Eye (tissue), 1 donor: ENCODE measurements at places on chromosomes 3 and 15.

DNA sequence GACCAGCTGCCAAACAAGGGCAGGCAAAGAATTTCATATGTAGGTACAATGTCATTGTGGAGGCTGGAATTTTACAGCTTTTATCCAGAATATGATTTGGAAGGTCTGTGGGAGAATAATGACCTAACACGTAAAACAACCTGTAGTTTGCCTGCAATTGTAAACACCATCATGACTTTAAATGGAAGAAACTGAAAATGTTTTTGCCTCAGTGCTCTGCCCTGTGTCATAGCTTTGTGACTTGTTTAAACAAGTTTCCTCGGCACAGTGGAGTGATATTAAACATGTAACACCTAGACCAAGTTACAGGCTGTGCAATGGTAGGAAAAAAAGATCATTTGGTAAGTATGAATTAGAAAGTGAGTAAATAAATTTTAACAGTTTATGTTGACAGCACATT is 171.6 kb upstream of the MBNL1 start:
- no peak for DNase-seq

DNA sequence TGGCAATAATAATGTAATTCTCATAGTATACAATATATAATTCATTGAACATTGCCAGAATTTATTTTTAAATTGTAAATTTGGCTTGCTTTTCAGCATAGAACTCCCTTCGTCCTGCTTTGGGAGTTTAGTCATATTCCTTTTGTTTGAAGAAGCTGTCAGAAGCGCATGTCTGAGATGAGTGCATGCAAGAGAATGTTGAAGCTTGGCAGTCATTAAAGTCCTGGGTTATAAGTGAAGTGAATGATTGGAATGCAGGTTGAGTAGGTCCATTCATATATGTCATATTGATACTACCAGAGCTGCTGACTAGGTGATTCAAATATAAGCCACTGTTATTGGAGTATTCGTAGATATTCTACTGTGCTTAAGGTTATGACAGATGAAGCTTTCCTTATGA is 243.6 kb upstream of the MDFIC2 start:
- no peak for DNase-seq

DNA sequence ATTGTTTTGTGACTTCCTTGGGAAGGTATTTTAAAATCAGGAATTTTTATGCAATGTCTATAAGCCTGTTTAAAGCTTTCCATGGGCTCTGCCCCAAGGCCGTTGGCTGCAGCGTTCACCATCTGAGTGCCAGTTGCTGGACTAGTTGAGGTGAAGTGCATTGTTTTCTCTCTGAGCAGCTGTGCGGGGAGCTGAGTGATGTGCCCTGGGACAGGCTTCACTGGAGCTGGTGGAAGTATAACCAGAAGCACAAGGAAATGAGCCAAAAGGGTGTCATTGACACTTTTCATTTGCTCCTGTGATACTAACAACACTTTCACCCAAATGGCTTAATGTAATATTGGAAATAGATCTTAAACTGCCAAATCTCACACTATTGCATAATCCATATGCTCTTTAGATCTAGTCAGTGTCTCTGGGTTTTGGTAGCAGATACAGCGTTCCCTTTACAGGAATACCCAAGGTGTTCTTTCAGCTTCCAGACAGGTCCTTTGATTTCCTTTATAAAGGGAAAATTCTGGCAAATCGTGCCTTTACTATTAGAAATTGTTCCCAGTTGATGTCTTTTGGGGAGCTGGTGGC is 29.2 kb downstream of the APH1B start:
- no peak for DNase-seq

DNA sequence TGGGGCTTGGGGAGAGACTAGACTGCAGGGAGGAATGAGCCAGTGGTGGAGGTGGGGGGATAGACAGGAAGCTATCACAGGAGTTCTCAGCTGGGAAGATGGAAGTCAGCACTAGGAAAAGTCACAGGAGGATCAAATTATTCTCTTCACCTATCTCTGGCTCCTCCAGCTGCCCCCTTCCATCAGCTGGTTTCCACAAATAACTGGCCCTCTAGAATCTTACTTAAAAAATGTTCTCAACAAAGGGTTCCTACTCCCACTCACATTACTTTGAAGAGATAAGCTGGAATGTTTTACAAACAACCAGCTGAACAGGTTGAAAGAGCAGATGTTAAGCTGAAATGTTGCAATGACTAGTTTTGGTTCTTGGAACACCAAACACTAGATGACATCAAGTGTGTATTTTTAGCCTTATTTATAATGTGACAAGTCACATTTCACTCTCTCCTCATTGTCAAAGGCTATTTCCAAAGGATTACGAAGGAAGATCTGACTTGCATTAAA is 102.7 kb upstream of the AADACL2 start:
- DNase-seq = no peak

- DNase-seq = no peak
Observed at GRCh38 chr15:89498574-89498906, 2.2 kb upstream of the RHCG start.

DNA sequence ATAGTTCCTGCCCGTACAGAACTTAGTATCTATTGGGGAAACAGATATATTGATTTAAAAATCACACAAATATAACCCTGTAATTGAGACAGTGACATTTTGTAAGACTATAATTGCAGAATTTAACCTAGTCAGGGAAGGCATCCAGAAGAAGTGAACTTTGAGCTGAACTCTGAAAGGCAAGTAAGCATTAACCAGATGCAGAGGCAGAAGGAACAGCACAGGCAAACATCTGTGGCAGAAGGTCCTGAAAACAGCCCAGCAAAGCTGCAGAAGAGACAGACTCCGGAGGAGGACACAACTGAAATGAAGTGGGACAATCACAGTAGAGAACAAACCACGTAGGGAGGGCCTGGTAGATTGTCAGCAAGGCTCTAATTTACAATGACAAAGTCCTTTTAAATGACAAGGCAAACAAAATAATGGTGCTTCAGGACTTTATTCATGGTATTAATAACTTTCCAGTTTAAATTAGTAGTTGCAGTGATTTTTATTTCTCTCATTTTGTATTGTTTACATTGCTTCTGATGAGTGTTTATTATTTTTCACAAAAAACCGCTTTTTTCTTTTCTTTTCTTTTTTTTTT is 14.5 kb downstream of the BCL2A1 start:
- no peak for DNase-seq

DNA sequence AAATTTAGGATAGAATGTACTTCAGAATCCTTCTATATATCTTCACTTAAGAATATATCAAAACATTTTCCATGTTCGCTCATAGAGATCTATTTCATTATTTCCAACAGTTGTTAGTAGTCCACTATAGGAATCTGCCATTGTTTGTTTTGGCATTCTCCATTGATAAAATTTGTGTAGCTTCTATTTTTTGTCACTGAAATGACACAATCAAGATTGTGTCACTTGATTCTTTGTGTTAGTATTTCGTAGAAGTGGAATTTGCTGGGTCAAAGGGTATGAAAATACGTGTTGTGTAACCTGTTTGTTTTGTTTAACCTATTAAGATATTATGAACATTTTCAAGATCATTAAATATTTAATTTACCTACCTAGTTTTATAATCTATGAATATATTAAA is 15.9 kb upstream of the GPR156 start:
- DNase-seq = no peak

GRCh38 chr15:26382444-26383072 is 390.3 kb downstream of the GABRB3 start:
- no peak for DNase-seq

- DNase-seq = no peak
Observed at GRCh38 chr3:156725682-156726081, 51.3 kb downstream of the TIPARP start.
